ENCODE measurements at places on chromosomes 3 and 15.

DNA sequence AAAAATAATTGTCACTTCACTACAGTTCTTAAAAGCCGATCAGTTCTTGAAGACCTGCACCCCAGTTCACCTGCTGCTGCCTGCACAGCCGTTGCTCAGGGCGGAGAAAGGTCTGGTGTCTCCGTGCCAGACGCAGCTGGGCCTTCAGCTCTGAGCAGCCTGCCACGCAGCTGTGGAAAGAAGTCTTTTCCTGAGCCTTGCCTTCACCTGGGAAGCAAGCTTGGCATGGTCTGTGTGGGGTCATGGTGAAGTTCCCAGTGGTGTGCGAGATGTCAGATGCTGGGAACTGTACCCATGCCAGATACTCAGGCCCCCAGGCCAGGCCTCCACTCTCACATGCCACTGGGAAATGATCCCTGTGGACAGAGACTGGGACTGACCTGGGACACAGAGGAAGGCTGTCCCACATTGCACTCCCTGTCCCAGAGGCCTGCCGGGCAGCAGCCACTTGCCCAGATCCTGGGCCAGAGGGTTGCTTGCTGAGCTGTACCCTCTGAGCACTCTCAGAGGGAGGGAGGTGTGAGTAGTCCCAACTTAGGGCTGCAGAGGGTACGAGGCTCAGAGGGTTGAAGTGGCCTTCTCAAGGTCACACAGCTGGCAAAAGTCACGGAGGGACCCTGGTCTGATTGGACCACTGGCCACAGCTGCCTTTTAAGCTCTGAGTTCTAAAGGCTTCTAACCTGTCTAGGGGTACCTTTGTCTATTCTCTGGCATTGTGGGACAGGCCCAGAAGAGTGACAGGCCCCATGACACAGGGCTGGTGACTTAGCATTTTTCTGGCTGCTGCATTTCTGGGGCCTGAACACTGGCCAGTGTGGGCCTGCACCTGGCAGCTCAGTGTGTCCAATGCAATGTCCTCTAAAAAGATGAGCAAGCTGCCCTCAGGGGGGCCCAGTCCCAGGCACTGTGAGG lies 55.4 kb downstream of the KLF13 start:
- no peak for DNase-seq

DNA sequence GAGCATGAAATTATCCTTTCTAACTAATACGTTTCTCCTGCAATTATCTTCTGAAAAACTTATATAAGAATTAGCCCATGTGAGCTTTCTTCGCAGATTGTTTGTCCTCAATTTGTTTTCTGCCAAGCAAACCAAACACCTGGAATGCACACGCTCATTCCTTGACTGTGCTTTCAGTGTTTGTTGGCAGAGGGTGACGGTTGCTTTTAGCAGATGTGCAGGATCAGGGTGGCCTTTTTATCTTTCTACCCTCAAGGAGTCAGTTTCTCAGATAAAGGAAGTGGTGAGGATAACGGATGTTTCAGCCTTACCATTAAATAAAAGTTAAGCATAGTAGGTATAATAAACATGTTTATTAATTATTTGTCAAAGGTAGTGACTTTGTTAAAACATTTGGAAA lies 15.2 kb downstream of the ARPP21 start:
- no peak for DNase-seq

- no peak for DNase-seq
Observed at GRCh38 chr15:64949383-64950186, 37.9 kb downstream of the ANKDD1A start.

DNA sequence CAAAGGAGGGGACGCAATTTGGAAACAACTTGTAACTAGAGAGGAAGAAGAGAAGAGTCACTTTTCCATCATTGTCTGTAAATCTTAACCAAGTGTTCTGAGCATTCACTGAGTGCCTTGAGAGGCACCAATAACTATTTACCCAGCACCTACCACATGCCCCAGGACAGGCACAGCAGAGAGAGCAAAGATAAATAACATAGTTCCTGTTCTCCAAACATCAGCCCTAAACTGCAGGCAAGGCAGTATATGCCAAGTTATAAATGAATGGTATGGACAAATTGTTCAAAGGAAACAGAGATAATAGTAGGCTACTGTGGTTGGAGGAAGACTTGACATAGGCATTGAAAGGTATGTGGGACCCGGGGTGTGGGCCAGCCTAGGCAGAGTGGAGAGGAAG lies 45.6 kb downstream of the ITGB5 start:
- no peak for DNase-seq

DNA sequence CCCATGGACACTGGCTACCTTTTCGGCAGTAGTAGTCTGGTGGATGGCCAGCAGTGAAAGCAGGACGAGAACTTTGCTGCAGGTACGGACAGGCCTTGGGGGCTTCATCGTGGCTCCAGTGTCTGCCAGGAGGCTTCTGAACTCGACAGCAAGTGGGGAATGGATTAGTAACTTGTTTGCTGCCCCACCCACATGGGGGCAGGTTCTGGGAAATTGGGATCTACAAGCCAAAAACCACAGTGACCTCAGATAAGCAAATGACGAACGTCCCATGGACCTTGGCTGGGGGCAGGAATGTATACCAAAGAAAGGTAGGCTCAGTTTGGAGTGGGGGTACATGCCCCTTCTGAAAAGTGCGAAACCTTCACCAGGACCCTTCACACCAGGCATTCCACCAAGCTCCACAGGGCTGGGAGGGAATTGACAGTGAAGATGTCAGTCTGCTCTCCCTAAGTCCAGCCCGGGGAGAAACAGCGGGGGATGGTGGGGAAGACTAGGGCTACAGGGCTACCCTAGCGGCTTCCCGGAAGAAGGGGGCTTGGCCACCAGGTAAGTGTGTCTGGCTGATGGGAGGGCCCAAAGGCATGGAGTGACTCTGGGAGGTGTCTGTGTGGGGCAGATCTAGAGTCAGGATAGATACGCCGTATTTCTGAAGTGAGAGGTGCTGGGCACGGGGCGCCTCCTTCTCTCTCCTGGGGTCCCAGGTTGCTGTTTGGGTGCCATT lies at the start of gene ITIH4:
Gene ITIH4, minus strand, starts transcription at position 138 of the 724 bp plus-strand sequence. Its CDS starts 30 bp downstream, at position 108.
- no peak for DNase-seq
